ENCODE measurements at places on chromosomes 13 and 19.

GRCh38 chr13:37914781-37915391, 45.3 kb upstream of the TRPC4 start:
- no peak for DNase-seq

DNA sequence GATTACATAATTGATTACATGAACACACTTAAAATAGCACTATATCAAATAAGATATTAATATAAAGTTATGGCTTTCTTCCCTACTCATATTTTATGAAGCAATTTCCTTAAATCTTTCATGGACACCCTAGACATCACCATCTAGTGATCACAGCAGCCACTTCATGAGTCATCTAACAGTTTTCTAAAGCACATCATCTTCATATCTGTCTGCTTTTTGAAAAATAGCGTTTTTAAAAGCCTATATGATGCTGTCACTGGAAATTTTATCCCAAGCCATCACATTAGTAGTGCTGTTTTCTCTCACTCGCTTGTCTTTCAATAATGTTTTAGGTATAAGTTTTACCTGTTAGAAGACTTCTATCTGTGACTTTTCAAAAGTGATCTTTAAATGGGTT, 326.1 kb downstream of the SLITRK6 start:
- DNase-seq, result no peak

- no peak for DNase-seq
Measured at GRCh38 chr19:39385629-39386411, 5.1 kb downstream of the PAF1 start.

GRCh38 chr19:16263141-16263761, 61.4 kb upstream of the KLF2 start:
- no peak for DNase-seq

DNA sequence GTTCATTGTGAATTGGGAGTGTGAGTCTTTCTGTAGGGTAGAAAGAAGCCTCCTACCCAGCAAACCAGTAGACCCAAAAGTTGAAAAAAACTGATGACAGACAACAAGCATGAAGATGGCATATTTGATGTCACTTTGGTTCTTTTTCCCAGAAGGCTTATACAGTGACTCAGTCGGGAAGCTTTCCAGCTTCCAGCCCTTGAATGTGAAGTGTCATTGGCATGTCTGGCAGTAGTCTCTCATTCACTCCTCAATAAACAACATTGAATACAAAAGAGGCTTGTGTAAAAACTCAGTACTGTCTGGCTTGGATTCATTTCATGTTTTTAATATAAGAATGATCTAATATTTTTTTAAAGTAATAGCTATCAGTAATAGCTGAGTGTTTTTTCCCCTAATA, 68.7 kb downstream of the IPO5 start:
- no peak for DNase-seq

DNA sequence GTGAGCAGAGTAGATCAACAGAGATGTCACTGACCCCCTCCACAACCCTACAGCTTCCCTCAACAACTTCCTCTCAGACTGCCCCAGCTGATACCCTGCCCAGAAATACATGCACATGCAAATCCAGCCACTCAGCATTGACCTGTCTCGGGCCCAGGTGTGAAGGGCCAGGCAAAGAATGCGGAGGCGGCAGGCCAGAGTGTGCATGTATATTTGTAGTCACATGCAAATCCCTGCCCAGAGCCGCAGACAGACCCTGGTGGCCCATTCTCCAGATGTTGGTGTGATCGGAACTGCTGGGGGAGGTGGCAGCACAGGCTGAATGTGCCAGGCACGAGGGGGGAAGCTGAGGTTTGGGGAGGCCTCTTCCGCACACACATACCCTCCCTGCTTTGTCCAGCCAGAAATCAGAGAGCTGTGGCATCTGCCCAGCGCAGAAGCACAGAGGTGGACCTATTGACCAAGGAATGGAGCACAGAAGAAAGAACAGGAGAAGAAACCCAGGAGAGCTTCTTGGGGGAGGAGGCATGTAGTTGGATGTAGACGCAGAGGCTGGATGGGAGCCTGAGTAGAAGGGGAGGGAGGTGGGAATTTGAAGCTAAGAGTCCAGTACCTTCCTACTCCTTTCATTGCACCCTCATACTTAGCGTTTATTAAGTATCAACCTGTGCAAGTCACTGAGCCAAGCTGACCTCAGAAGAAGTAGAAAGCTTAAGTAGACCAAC, 14.4 kb downstream of the MEF2B start:
- no peak for DNase-seq

- DNase-seq, result no peak
Measured at GRCh38 chr19:13159713-13160112, 9.5 kb downstream of the IER2 start.

DNA sequence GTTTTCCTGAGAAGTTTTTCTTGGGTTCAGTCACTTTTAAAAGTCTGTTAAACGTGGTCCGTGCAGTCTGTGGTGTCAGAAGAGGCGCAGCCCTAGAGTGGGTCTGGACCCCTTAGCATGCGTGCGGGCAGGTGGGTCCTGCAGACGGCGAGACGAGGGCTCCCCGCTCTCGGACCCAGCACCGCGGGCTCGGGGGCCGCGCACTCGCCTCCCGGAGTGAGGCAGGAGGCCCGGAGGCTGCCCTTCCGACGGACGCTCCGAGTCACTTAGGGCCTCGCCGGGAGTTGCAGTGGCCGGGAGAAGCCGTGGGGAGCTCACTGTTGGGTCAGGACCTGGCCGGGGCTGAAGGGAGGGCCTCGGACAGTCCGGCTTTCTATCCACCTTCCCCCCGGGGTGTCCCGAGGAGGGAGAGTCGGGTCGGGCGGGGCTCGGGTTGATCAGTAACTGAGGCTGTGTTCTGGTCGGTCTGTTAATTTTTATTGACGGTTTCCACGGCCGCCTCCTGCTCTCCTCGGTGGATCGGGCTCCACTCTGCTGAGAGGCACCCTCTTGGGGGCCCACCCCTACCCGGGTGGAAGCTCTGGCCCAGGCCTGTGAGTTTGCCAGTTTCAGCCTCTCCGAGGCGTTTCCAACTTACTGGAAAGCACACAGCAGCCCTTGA, 1.3 kb downstream of the PTBP1 start:
- DNase-seq, result no peak

DNA sequence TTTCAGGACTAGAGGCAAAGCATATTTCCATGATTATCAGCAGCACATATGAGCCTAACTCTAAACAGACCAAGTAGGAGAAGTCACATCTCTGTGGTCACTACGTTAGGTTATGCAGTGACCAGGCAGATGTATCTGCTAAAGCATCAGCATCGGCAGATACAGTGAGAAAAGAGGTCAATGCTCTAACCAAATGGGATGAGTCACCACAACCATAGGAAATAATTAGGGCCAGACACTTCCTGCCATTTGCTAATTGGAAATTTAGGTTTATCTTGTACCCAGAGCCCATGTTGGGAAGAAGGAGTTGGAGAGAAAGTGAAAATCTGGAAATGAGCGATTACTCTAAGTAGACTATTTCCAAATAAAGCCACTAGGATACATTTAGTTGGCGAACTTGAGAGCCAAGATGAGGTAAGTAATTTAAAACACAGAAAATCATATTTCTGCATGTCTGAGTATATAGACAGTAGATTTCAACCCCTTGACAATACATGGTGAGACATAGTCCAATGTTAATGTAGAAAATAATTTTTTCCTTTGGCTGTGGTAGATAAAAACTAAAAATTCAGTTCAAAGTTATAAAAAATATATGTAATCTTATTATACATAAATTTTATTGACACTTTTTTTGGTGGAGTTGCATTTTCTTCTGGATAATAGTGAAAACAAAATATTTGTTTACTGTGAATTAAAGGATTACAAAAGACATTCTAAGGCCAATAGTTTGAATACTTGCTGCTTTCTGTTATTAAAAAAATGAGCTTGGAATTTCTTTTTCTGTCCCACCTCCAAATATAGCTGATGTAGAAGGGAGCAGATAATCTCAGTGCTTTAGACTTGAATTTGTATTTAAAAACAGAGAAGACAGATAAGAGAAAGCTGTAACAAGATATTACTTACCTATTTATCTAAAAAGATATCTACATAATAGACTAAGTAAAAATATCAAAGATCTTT, 104.4 kb upstream of the CSNK1A1L start:
- DNase-seq, result no peak

- DNase-seq, result no peak
Measured at GRCh38 chr13:59686798-59687394, 476.8 kb downstream of the DIAPH3 start.

DNA sequence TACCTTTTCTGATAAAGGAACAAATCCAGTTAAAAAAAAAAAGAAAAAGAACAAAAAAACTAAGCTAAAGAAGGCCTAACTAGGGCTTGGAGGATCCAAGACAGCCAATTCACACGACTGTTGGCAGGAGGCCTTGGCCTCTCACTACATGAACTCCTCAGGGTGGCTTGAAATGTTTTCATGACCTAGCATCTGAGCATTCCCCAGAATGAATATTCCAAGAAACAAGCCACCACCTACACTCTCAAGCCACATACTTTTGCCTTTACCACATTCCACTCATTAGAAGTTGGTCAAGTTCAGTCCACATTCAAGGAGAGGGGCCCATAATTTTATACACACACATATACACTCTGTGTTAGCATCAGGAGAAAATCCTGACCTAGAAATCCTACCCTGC, 97.6 kb upstream of the SIAH3 start:
- no peak for DNase-seq

DNA sequence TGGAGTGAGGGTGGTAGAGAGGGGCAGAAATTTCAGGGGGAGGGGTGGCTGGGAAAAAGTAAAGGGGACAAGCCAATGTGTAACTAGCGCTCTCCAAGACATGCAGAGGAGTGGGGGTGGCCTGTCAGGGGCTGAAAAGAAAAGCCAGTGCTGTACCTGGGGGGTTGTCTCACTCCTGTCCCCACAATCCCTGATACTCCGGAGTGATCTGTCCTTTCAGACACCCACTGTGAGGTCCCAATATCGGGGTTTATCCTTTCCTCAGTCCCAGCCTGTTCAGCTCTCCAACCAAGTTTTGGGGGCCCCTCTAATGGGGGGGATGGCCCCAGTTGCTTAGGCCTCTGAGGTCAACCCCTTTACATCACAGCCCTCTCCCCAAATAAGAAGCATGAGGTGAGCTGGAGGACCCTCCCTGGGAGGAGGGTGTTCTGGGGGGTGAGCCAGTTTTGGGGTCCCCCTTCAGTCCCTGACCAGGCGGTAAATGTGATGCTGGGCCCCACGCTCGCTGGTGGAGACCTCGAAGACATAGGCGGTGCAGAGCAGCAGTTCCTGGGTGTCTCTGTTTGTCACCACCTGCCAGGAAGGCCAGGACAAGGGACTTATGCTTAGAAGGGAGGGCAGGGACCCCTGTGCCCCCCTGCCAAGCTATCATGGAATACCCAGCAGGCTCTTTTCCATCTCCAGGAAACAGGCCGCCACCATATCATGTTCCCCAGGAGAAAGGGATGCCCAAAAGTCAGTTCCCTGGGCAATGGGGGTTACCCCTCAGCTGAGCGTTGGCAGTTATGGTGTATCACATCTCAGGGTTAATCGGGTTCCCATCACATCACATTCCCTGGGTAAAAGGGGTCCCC, 5.9 kb downstream of the CD37 start:
- no peak for DNase-seq

GRCh38 chr13:37997641-37998040, 128.1 kb upstream of the TRPC4 start:
- DNase-seq, result no peak

DNA sequence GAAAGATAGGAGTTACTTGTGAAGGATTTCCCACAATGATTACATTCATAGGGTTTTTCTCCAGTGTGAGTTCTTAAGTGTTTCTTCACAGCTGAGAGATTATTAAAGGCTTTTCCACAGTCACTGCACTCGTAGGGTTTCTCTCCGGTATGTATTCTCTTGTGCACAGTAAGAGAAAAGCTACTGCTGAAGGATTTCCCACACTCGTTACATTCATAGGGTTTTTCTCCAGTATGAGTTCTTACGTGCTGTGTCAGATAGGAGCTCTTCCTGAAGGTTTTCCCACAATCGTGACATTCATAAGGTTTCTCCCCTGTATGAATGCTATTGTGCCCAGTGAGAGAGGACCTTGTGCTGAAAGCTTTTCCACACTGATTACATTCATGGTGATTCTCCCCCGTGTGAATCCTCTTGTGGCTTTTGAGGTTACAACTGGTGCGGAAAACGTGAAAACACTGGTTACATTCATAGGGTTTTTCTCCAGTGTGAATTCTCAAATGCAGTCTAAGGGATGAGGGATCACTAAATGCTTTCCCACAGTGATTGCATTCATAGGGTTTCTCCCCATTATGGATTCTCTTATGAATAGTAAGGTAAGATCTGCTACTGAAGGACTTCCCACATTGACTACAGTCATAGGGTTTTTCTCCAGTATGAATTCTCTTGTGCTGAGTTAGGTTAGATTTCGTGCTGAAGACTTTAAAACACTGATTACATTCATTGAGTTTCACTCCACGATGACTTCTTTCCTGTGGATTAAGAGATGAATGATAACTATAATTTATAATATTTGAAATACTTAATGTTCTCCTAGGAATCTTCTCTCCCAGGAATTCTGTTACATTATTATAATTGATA, 20.6 kb downstream of the ZNF558 start:
- DNase-seq, result no peak

DNA sequence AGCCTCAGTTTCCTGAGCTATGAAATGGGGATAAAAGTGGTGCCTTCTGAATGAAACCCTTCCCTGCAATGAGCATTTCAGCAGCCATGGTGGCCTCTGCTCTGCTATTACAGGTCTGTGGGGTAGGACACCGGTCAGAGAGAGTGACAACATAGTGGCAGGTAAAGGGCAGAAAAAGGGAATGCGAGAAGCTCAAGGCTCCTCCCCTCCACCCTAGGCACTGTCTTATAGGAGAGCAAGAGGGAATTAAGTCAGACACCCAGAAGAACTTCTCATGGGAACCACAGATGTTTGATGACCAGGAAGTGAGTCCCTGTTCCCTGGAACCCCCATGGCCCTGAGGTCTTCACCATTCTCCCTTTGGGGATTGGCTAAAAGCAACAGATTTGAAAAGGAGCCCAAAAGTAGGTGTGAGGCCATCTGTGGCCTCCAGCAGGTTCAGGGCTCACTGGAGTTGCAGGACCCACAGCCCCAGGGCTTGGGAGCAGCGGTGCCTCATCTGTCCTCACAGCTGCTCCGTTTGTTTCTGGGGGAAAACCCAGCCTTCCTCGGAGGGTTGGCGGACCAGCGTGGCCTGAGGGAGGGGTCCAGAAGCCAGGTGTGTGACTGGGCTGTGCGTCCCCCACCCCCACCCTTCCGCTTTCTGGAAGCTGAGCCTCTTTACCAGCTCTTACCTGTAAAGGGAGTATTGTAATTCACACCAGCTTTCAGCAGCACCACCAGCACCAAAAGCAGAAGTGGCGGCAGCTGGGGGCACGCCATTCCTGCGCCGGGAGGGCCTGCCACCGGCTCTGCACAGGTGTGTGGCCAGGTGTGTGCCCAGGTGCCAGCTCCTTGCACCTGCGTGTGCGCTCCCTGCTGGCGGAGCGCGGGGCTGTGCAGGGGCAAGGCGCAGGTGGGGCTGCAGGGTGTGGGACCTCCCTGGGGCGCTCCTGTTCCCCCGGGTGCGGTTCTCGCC, 19.4 kb downstream of the IQCN start:
- DNase-seq, result no peak

GRCh38 chr19:3151563-3152418, 16.0 kb downstream of the GNA15 start:
- no peak for DNase-seq

DNA sequence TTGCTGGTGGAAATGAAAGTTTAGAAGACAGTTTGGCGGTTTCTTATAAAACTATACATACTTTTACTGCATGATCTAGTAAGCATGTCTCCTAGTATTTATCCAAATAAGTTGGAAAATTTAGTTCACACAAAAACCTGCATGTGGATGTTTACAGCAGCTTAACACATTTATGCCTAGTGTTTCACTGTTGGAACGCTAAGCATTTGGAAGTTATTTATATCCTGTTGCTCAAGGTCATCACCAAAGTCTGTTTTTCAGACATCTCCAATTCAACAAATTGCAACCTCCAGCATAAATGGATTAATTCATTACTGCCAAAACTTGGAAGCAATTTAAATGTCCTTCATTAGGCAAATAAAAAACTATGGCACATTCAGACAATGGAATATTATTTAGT, 461.8 kb downstream of the SUCLA2 start:
- no peak for DNase-seq
